ENCODE measurements at places on chromosomes 16 and 17.

DNA sequence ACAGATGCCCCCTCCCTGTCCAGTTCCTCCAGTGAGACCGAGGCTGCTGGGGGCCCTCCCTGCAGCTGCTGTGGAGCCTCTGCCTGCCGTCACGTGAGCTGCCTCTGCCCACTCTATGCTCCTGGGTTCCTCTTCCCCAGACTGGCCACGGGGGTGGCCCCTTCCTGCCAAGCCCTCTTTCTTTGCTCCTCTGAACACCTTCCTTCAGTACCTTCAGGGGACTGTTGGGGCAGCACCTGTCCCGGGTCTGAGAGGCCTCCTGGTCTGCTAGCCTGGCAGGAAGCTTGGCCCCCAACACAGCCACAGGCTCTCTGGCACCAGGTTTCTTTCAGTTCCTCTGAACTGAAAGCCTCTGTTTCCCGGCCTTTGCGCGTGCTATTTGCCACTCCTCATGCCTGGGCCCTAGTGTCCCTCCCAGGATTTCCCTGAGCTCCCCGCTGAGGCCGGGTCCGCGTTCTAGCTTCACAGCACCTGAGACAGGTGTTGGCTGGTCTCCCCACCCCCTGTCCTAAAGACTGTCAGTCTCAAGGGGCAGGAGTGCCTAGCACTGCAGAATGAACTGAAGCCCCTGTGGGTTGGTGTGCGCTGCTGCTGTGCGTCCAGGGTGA lies 6.6 kb upstream of the ATP6V0C start:
- DNase-seq, result no peak

- DNase-seq, result no peak
These were observed 5.7 kb upstream of the SDR42E1 start for GRCh38 chr16:82016964-82017363.

DNA sequence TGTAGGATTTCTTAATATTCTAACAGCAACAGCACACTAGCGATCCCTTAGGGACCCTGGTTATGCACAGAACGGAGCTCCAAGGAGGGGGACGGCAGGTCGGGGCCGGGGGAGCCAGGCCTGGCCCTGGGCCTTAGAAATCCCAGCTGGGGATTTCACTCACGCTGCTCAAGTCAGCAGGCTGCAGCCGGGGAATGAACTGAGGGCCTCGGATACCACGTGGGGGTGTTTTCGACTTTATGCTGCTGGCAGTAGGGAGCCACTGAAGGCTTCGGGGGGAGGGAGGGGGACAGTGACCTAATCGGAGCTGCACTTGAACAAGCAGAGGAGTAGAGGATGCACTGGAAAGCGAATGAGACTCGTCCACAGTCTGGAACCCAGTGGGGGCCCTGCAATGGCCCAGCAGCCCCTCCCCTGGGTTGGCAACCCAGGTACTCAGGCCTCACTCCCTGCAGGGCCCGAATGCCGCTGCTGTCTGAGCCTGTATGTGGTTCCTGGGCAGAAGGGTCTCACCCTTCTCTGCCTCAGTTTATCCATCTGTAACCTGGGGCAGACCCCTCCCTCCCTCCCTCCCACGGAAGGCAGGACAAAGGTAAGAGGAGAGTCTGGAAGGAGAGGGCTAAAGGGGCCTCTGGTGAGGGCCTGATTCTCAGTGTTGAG lies 53.7 kb downstream of the RPH3AL start:
- no peak for DNase-seq

DNA sequence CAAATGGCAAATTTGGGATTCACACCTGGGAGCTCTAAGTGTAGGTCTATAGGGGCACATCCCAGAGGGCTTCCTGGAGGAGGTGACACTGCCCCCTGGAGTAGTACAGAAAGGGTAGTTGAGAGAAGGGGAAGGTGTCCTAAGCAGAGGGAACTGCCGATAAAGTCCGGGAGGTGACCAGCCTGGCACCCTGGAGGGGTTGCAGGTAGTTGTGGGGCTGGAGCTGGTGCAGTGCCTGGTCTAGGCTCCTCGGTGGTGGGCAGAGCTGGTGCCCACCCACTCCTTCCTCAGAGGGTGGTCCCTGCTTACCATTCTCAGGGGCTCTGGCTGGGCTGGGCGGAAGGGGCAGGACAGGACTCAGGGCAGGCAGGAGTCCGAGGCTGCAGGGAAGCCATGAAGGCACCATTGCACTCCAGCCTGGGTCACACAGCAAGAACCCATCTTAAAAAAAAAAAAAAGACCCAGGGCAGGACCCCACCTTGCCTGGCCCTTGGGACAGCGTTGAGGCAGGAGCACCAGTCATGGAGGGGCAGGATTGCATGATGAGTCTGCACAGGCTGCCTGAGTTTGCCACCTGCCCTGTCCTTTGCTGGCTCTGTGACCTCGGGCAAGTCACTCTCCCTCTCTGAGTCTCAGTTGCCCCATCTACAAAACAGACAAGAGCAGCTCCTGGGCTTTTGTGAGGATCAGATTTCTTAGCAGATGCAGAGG lies 43.8 kb downstream of the LAT start:
- no peak for DNase-seq

GRCh38 chr16:69626256-69626655 lies 60.5 kb downstream of the NFAT5 start:
- no peak for DNase-seq

Measured in thymus (tissue), 14 donors.